ENCODE measurements at places on chromosomes 12 and 14.

GRCh38 chr12:116062698-116063097 is 214.8 kb downstream of the MED13L start:
- DNase-seq, result no peak

DNA sequence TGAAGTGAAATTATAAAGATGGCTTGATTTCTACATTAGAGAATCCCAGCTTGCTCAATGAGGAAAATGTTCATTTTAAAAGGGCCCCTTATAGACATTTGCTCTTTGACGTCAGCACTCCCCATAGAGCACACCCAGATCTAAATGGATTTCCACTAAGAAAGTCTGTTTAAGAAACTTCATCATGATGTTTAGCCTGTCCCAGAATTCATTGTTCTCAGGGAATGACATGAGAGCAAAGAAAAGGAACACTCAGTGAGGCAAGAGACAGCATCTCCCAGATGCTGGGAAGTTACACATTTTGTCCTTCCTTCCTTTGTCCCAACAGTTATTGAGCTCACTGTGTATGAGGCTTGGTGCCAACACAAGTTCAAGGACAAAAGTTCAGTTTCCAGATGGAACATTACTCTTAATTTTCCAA is 4.9 kb downstream of the PHLDA1 start:
- DNase-seq, result no peak

- DNase-seq, result no peak
These were observed 6.3 kb downstream of the ARHGAP9 start for GRCh38 chr12:57473392-57473791.

GRCh38 chr12:109033239-109034196 is 12.7 kb upstream of the SVOP start:
- DNase-seq, result no peak

GRCh38 chr14:56461276-56462275 is 118.0 kb upstream of the TMEM260 start:
- DNase-seq, result no peak

DNA sequence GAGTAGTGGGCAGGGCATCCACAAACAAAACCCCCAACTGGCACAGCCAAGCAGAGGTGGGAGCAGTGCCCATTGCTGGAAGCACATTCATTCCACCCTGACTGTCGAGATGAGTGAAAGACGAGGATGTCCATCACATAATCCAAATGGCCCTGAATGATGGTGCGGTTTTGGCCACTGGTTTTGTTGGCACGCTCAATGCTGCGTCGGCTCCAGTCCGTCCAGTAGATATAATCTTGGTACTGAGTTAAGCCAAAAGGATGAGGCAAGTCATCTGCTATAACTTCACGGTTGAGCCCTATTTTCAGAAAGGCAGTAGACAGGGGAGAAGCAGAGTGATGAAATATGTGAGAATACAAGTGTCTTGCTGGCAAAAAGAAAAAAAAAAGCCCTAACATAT is 88.1 kb downstream of the BCL2L14 start:
- no peak for DNase-seq

DNA sequence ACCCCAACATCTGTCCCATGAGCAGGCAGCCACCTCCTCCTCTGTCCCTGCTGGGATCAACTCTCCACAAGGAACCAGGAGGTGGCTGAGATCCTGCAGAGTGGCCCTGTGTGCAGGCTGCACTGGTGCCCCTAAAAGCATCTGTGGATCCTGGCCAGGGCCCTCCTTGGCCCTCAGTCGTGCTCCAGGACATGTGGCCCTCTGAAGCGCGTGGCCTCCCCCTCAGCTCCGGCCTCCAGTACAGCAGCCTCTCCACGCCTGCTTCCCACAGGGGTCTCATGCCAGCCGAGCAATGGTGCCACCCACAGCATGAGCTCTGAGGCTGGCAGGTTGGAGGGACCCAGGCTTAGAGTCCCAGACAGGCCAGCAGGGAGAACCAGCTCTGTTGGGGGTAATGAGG is 77.4 kb upstream of the NOS1 start:
- no peak for DNase-seq

DNA sequence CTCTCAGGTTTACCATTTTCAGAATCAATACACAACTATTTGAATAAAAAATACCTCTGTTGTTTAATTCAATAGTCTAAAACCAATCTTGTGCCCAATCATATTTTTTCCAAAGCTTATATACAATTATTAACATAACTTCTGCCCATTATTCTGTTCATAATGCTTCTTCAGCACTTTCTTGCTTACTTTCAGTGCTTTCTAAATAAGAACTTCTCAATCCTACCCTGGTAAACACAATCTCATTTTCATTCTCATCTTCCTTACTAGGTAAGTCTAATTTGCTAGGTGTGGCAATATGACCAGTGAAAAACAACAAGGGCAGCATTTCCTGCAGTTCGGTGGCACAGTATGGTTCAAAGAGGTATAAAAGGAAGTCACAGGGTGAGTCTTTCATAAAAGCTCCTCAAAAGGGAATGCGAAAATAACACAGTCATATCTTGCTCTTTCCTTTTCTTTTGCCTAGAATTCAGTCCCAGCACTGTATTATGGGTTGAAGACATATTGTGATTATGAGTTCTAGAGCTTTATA is 103.5 kb downstream of the FOXG1 start:
- DNase-seq, result no peak

DNA sequence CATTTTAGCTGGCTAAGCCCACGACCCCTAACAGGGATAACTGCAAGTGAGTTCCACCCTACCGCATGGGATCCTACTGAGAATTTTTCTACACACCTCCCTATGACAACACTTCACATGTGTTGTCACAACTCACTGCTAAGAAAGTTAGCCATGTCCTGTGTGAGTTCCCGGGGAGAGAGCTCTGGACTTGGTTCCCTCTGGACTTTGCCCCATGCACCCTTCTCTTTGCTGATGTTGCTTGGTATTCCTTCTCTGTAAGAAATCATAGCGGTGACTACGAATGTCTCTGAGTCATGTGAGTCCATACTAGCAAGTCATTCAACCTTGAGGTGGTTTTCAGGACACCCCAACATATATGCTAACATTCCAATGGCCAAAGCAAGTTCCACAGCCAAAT is 9.5 kb upstream of the CDKN3 start:
- no peak for DNase-seq

GRCh38 chr14:74962493-74962892 is 7.1 kb upstream of the PGF start:
- no peak for DNase-seq

DNA sequence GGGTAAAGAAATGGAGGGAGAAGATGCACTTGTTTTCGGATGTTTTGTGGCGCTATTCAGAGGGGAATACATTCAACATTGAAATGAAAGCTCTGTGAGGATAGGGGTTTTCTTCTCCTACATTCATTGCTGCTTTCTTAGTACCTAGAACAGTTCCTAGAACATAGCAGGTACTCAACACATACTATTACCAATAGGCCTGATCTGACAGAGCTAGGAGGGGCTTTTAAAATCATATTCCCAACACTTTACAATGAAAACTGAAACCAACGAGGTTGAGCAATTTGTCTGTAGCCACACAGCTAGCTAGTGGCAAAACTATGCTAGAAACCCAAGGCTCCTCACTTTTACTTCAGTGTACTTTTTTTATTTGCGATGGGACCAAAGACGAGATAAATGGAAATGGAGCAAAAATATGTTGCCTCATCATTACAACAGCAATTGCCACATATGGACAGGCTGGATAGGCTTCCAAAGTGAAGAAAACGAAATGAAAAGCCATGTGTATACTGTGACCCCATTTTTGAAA is 23.1 kb upstream of the IL22 start:
- no peak for DNase-seq

DNA sequence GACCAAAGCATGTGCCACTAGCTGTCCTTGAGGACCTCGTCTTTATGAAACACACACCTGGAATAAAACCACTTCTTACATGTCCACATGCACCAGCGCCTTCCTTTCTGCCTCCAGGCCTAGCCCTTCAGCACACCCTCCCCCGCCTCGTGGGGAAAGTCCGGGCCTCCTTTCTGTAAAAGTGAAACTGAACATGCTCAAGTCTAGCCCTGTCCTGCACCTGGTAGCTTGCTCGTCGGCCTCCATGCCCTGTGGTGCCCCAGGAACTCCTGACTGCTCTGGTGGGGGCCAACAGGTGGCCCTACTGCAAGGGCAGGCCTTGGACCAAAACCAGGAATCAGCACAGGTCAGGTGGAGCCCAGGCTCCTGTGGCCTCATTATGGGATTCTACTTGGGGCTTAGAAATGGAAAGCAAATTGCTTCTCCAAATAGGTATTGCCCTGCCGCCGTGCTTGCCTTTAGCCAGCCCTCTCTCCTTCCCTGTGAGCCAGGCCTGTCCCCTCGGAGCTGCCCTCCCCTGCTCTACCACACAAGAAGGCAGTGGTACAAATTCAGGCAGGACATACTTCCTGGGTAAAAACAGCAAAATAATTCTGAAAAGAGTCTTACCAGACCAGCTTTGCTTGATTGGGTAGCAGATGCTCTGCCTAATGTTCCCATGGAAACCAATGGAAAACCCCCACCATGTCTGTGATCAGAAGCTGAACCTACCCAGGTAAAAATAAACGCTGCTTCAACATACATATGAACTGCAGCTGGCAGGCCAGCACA is 43.5 kb downstream of the ERH start:
- no peak for DNase-seq

DNA sequence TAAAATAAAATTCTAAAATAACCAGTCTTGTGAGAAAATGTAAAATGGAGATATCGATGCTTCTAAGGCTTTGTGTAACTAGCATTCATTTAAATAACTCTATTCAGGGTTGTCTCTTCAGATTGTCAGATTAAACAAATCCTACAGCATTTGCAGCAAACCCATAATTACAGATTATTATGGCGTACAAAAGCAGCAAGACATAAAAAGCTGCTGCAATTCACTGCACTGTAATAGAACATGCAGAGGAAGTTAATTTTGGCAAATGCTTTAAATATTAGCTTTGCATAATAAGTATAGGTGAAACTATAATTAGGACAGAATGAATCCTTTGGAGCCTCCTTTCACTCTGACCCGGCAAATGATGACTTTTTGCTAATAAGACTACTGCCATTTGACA is 98.3 kb downstream of the INSM2 start:
- DNase-seq, result peak; percentile 89

DNA sequence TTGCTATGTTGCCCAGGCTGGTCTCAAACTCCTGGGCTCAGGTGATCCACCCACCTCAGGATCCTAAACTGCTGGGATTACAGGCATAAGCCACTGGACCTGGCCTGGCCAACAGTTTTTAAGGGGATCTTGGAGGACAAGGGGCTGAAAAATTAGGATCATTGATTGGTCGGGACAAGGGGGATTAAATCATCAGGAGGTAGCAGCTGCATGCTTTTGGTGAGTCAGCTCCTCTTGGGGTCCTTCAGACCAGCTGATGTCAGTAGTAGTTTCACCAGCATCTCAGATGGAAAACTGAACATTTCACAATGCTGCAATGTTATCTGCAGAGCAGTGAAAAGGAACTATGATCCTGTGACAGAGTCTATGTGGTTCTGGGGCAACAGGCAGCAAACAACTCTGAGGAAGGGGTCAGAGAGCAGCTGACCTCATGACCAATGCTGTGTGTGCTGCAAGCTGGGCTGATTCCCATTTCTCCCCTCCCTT is 6.3 kb downstream of the LRRC74A start:
- no peak for DNase-seq

Data from NCI-H2081 (cell line).